ENCODE measurements at places on chromosomes 7 and 10. TPM values are rescaled to one million over a fixed set of nuclear protein-coding genes. Genes with fewer than 3 reads are reported as not detected.
A peak's percentile ranks its signal among the peaks of the same experiment; 100 is the strongest.

DNA sequence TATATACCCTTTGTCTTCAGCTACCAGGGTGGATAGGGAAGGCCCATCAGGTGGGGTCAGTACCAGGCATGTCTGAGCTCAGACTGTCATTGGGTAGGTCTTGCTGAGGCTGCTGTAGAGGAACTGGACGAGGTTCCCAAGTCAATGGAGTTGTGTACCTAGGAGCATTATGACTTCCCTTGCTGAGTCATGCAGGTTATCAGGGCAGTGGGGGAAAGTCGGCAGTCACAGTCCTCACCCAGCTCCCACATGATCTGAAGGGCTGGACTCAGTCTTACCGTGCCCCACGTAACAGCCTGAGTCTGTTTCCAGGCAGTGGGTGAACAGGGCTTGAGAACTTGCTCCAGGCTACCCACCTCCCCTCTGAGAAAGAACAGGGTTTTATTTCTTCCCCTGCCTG, 260.8 kb upstream of the COBL start:
- DNase-seq: no peak

DNA sequence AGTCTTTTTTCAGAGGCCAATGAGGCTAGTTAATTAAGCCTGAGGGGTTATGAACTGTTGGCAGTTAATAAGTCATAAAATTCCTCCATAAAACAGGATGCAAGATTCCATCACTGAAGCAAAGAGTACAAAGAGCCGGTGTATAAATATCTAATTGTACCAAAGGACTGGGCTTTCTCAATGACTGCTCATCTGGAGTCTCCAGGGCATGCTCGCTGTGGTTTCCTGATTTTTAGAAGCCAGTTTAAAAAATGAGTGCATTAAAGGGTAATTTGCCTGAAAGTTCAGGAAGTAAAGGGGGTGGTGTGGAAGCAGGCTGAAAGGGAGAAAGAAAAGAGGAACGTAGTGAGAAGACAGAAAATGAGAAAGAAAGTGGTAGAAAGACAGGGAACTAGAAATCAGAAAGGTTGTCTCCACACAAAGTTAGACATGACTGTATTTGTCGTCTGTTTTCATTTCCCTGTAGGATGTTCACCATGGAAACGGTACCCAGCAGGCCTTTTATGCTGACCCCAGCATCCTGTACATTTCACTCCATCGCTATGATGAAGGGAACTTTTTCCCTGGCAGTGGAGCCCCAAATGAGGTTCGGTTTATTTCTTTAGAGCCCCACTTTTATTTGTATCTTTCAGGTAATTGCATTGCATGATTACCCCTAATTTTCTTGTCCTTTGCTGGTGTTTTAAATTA, 282.3 kb downstream of the TWIST1 start:
- peak; percentile 5 for DNase-seq

Gene CCZ1
- total RNA-seq: 49.7 TPM

Gene GNG11
- 31.6 TPM for total RNA-seq

Gene HABP2
- total RNA-seq: not detected

Gene AHCYL2
- total RNA-seq: 29.5 TPM

Gene UCN3
- not detected for total RNA-seq

Data from tongue (tissue), 3 donors.